ENCODE measurements at places on chromosomes 13 and 19.

GRCh38 chr13:33284916-33285315, 639 bp downstream of the STARD13 start:
- no peaks in the 10 kb centered on the region for H3K27me3 ChIP-seq
- H3K36me3 ChIP-seq: peaks cover 16% of the 10 kb centered on the region
- H3K4me1 ChIP-seq: peaks cover 42% of the 10 kb centered on the region
- peak overlapping the region; percentile 52 for H3K4me3 ChIP-seq
- peak overlapping the region; percentile 96 for H3K27ac ChIP-seq

- no peak overlapping the region for H3K27ac ChIP-seq
- no peak for DNase-seq
- H3K4me3 ChIP-seq: no peak overlapping the region
- H3K36me3 ChIP-seq: no peaks in the 10 kb centered on the region
- no peaks in the 10 kb centered on the region for H3K27me3 ChIP-seq
These were observed 2.6 kb upstream of the CARD8 start for GRCh38 chr19:48258350-48258749.

GRCh38 chr19:46537136-46538097, 41.8 kb upstream of the PNMA8B start:
- H3K27ac ChIP-seq: no peak overlapping the region
- H3K4me1 ChIP-seq: no peaks in the 10 kb centered on the region
- no peaks in the 10 kb centered on the region for H3K27me3 ChIP-seq
- no peaks in the 10 kb centered on the region for H3K36me3 ChIP-seq
- DNase-seq: peak; percentile 62

- no peak overlapping the region for H3K27ac ChIP-seq
- H3K36me3 ChIP-seq: peaks cover 21% of the 10 kb centered on the region
- no peaks in the 10 kb centered on the region for H3K27me3 ChIP-seq
- no peak overlapping the region for H3K4me3 ChIP-seq
- no peak for DNase-seq
- no peaks in the 10 kb centered on the region for H3K4me1 ChIP-seq
These were observed 11.6 kb downstream of the MIR17HG start for GRCh38 chr13:91359111-91359510.

DNA sequence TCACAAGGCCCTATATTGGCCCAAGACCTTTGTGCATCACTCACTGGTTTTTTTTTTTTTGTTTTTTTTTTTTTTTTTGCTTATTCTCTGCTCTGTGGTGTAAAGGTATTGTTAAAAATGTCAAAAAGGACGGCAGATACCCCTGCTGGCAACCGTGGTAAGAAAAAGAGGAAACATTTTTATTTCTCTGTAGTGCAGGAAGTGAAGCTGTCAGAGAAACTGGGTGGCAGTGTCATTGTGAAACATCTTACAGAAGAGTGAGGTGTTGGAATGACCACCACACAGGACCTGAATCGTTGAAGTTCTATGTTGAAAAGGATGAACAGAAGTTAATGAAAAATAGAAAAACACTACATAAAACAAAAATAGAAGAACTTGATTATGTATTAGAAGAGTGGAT, 346.4 kb downstream of the FGF9 start:
- DNase-seq: no peak
- no peak overlapping the region for H3K4me3 ChIP-seq
- no peaks in the 10 kb centered on the region for H3K4me1 ChIP-seq
- H3K27me3 ChIP-seq: no peaks in the 10 kb centered on the region

DNA sequence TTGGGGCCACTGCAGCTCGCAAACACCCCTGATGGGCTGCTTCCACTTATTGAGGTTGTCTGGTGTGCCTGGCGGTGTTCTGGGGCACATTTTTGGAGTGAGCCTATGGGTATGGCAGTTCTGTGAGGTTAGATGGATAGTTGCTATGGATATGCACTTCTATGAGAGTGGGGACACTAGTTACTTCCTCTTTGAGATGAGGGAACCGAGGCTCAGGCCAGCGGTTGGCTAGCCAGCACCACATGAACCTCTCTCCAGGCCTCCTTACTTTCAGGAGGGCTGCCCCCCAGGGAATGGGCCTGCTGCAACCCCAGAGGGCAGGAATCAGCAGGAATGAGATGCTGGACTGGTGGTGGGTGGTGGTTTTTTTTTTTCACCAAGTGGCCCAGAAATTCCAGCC, 13.5 kb upstream of the PRR19 start:
- H3K36me3 ChIP-seq: peaks cover 76% of the 10 kb centered on the region
- no peaks in the 10 kb centered on the region for H3K27me3 ChIP-seq
- no peak overlapping the region for H3K27ac ChIP-seq
- H3K4me1 ChIP-seq: peaks cover 15% of the 10 kb centered on the region
- no peak overlapping the region for H3K4me3 ChIP-seq
- no peak for DNase-seq

Measured in SJSA1 (cell line).